Esophagus squamous epithelium (tissue), 5 donors: ENCODE measurements at places on chromosomes 5 and 9. TPM values are rescaled to one million over a fixed set of nuclear protein-coding genes. Genes with fewer than 3 reads are reported as not detected.

- no peak for DNase-seq
These were observed 926 bp downstream of the DNAJC25 start for GRCh38 chr9:111632060-111632459.

DNA sequence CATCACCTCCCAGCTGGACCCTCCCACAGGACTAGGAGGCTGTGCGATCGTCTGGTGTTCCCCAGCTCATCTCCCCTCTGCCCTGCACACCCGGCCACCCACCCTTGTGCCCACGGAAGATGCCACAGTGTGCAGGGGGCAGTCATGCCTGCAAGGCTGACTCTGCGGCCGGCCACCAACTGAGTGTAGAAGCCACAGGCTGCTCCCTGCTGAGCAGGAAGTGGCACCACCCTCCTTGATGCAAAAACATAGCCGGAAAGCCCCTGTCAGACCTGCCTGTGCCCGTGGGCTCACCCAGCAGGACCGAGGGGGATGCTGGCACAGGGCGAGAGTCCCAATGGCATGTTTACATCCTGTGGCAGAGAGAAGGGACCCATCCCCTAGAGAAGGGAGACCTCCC is 40.3 kb upstream of the SLC12A7 start:
- no peak for DNase-seq

DNA sequence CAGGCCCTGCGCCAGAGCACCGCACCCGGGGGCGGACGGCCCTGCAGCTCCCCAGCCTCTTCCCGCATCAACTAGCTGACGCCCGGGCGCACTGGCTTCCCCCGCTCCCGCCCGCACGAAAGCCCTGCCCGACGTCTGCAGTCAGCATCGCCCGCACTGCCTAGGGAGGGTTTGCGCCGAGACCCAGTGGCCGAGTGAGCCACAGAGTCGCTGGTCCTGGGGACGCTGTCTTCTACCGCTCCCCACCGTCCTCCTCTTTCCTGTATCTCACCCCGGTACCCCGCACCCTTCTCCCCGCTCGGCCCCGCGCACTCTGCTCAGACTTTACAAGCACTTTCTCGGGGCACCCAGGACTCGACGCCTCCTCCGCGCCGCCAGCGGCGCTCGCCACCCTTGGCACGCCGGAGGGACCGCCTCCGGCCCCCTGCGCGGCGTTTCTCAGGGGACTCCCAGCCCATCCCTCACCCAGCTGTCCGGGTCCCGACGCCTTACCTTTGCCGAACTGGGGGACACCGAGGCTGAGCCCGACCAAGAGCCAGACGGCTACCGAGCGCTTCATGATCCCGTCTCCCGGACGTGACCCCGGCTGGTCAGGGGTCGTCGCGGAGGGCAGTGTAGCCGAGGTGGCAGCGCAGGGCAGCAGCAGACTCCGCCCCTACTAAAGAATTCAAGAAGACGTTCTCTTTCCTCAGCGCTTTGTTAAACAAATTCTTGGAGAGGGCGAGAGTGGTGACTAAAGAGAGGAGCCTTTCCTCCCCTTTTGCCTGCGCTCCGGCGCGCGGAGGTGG is 670 bp downstream of the EDIL3 start:
- DNase-seq, result no peak

DNA sequence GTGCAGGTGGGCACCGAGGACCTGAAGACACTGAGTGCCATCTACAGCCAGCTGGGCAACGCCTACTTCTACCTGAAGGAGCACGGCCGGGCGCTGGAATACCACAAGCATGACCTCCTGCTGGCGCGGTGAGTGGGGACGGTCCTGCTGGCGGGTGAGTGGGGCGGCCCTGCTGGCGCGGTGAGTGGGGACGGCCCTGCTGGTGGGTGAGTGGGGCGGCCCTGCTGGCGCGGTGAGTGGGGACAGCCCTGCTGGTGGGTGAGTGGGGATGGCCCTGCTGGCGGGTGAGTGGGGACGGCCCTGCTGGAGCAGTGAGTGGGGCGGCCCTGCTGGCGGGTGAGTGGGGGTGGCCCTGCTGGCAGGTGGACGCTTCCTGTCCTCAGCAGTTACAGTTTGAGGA is 7.2 kb downstream of the GPSM1 start:
- DNase-seq, result no peak

DNA sequence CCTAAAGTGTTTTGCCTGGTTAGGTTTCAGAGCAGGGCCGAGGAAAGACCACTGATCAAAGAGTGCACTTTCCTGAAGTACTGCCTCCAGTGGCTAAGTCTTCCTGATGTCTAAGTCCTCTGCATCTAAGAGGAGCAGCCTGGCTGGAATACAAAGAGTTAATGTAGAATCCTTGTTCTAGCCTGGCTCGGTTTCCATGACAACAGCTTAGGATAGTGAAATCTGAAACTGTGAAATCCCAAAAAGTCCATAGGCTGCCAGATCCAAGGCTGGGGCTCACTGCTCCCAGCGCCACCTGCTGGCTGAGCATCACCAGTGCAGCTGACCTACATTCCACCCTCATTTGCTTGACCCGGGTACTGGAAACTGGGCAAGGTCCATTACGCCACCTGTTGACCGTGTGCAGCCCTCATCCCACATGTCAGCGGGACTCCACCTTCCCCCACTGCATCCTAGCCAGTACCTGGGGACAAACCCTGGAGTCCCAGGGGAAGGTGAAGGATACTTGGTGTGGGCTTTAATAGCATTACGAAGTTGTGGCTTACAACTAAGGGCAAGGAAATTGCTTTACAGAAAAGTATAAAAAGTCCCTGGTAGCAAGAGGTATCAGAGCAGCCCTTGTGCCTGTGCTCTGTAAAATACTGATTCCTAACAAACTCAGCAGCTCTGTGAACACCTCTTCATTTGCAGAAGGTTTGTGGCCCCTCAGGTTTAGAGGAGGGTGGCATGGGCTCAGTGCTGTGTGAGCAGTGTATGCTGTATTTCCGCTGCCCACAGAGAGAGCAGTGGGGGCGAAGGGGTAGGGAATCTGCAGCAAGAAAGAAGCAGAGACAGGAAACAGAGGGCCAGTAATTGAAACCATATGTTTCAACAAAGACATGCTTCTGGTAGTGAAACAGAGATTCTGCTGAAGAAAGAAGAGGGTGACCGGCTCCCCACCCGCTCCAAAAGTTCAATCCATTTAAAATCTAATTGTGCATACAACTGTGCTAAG is 36.0 kb downstream of the PCDHGC5 start:
- DNase-seq, result no peak

DNA sequence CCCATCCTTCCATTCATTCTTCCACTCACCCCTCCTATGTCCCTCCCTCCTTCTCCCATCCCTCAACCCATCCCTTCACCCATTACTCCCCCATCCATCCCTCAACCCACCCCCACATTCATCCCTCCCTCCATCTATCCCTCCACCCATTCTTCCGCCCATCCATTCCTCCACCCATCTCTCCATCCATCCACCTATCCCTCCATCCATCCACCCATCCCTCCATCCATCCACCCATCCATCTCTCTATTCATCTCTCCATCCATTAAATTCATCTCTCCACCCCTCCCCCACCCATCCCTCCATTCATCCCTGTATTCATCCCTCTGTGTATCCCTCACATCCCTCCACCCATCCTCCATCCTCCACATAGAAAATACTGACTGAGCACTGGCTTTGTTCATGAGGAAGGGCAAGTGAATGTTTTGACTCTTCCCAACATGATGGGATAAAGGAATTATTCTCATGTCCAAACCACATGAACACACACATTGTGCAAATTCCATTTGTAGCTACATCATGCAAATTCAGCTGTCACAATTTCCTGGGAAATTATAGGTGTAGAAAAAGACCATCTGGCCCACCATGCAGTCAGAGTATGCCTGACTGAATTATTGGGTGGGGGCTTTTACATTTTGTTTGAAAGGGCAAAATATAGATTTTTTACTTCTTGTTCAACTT is 6.9 kb upstream of the VAV2 start:
- DNase-seq, result no peak

NUTM2G gene
- total RNA-seq, result not detected

FGD3 gene
- total RNA-seq, result 5.1 TPM

PALM2AKAP2 gene
- 0.57 TPM for total RNA-seq

ERCC6L2 gene
- total RNA-seq, result 35.2 TPM

GARNL3 gene
- total RNA-seq, result 8.0 TPM

SIT1 gene
- 4.2 TPM for total RNA-seq
